ENCODE measurements at places on chromosomes 7 and 10. TPM values are rescaled to one million over a fixed set of nuclear protein-coding genes. Genes with fewer than 3 reads are reported as not detected.

PTPRE gene
- 7.8 TPM for total RNA-seq

BICC1 gene
- total RNA-seq, result 37.6 TPM

CLDN4 gene
- total RNA-seq, result 3.2 TPM

ZNF735 gene
- not detected for total RNA-seq

AZGP1 gene
- 0.40 TPM for total RNA-seq
